ENCODE measurements at places on chromosomes 3 and 15.
A peak's percentile ranks its signal among the peaks of the same experiment; 100 is the strongest.

DNA sequence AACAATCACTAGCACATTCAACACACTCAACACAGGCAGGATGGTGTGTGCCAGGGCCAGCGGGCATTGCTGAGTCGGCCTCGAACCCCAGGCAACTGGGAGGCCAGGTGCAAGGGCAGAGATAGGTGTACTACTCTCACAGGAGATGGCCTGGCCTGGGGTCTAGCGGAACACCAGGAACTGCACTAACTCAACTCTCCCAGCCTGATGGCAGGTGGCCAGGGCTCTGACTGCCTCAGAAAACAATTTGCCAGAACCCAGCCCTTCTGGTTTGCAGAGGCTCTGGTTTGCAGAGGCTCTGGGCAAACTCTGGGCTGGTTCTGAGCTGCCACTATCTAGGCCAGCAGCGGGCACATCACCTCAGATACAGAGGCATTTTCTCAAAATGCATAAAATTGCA is 229.2 kb upstream of the CHRNA7 start:
- peak; percentile 36 for DNase-seq

DNA sequence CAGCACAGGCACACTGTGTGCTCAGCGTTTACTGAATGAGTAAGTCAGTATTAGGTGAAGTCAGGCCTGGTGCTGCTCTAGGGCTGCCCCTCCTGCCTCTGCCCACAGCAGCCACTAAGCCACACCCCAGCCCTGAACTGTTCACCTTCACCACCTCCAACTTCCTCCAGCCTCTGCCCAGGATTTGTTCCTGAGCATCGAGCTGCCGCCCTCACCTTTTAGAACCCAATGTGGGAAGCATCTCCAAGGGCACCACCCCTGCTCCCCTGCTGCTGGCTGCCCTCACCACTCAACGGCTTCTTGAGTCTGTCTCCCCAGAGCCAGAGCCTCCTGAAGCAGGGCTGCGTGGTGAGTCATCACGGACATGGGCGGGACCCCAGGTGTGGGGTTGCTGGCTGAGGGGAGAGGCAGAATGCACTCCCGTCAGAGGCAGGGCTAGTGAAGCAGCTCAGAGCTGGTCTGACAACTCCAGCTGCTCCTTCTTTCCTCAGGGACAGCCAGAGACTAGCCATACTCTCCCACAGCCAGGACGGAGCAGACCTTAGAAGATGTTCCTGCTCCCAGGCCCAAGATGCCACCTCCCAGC is 5.8 kb downstream of the HYAL2 start:
- DNase-seq = peak; percentile 20

DNA sequence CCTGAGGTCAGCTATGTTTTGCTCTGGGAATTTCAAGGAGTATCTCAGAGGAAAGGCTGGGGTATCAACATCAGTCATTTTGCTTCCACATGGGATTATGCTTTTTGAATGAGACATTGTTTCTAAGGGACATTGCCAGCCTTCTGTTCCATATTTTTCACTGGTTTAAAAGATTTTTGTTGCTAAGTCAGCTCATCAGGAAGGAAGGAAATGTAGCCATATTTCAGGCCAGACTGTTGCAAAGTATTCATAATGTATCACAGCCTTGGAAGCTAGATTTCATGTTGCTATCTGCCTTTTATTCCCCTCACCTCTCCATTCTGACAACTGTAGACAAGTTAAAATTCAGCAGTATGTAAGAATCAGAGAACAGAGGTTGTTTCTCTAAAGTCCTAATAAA is 61.0 kb upstream of the CHRM5 start:
- DNase-seq = no peak

GRCh38 chr3:10753964-10754363 is 62.1 kb upstream of the SLC6A11 start:
- peak; percentile 64 for DNase-seq

GRCh38 chr3:69425249-69425648 is 39.4 kb upstream of the FRMD4B start:
- no peak for DNase-seq

DNA sequence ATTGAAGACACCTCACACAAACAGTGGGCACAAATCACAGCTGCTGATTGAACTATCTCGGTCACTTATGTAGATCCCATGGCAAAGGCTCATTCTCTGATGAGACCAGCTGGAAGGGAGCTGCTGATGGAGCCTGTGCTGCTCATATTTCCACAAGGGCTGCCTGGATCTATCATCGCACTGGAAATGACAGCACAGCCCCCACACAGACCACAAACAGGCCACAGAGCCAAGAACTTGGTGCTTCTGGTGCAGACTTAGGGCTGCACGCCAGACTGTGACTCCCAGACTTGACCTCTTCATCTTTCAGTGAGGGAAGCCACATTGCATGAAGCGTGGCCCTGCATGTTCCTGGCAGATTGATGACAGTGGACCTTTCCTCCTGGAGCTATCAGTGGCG is 197.6 kb downstream of the MINAR1 start:
- DNase-seq = no peak

- DNase-seq = peak; percentile 56
These were observed 68.2 kb downstream of the SIDT1 start for GRCh38 chr3:113600418-113601182.

DNA sequence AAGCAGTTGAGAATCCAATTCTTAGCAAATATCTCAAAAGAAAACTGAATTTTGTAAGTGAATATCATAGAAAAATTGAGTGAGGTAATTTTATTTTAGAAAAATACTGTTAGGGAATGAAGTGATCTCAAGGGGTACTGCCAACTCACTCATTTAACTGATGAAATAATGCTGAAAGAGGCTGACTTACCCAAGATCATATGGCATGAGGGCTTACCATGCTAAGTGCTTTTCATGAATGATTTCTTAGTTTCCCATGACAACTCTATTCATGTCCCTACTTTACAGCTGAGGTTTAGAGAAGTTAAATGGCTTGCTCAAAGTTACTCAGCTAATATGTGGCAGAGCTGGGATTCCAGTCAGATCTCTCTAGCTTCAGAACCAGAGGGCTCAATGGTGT is 30.6 kb downstream of the CCDC14 start:
- DNase-seq = no peak

- DNase-seq = no peak
These were observed 358.1 kb downstream of the NSUN3 start for GRCh38 chr3:94420931-94421330.

DNA sequence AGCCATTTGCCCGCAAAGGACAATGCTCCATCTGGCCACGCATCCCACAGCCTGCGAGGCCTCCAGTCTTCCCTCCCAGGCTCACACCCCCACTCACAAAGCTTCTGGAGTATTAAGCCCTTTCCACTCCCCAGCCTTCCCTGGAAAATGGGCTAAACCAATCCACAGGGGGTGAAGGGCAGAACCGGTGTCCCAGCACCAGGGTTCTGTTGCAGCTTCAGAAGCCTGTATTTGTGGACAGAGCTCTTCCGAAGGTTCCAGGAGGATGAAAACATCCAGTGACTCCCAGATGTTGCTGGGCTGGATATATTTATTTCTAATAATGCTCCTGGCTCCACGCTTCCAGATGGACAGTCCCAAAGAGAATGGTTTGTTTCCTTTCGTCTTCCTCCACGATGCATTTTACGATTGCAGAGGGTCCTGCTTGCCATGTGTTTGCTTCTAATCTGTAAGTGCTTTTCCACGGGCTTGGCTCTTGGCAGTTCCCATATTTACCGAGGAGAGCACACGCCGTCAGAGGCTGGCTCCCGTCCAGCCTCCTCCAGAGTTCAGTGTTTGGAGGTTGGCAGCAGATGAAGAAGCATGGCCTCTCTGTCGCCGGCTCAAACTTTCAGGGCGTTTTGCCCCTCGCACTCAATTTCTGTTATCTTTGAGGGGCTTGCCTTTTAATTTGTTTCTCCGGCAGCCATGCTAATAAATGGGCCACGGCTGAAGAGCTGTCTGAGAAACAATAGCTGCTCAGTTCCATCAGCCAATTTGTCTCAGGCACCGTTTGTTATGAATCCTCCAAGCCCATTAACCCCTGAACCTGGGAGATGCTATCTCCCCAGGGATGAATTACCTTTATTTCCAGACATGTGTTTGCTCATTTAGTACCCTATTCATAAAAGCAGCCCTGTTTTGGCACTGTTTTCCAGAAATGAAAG is 367.9 kb upstream of the PROK2 start:
- DNase-seq = peak; percentile 87

DNA sequence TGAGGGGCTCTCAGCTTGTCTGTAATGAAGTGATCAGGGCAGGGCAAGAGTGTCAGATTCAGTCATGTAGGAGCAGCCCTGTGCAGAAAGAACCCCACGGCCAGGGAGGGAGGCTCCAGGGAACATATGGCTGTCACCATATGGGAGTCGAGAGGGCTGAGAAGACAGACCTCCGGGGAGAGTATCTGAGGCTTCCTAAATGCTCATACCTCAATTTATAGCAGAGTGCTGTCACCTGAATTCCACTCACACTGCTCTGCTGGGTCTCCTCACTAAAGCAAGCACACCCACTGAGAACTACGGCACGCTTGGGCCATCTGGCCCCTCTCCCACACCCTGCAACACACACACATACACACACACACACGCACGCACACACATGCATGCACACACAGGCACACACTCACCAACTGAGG is 92.3 kb upstream of the TJP1 start:
- DNase-seq = no peak

DNA sequence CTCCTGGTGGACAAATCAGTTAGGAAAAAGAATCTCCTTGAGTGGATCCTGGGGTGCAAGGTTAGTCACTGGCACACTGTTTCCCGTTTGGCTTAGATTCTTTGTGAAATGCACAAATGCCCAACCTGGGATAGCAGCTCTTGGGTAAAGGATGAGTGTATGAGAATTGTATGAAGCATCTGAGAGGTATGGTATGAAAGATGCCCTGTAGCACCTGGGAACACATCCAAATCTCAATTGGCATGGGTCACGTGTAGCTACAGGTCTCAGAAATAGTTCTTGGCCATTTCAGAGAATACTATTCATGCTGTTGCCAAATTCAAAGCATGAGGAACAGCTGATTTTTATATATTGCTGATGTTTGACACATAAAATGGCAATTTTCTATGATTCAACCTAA is 84.3 kb downstream of the KCNH8 start:
- DNase-seq = no peak
